Activated CD4-positive, alpha-beta memory T cell treated with anti-CD3 and anti-CD28 coated beads for 36 hours (primary cell): ENCODE measurements at places on chromosomes 12 and 14. TPM values are rescaled to one million over a fixed set of nuclear protein-coding genes. Genes with fewer than 3 reads are reported as not detected.

TAS2R46 gene
- total RNA-seq: 0.55 TPM

RTN1 gene
- total RNA-seq: not detected

BDKRB1 gene
- not detected for total RNA-seq

RNASE7 gene
- total RNA-seq: not detected

HOXC6 gene
- not detected for total RNA-seq
